ENCODE measurements at places on chromosomes 5 and 9.
A peak's percentile ranks its signal among the peaks of the same experiment; 100 is the strongest.

DNA sequence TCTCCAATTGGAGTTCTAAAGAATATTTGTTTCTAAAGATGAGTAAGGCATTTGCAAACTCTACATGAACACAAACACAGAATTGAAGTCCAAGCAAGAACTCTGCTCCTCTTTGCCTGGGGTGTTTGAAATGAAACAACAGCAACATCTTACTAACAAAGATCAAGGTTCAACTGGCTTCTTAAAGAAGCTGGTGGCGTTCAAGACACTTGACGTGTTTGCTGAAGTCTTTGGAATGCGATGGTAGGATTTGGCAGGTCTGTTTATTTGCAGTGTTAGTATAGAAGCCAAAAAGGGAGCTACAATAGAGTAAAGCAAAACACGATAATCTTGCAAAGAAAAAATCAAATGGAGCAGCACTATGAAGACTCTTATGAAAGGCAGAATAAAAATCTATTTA lies 94.9 kb downstream of the BASP1 start:
- no peak for DNase-seq

DNA sequence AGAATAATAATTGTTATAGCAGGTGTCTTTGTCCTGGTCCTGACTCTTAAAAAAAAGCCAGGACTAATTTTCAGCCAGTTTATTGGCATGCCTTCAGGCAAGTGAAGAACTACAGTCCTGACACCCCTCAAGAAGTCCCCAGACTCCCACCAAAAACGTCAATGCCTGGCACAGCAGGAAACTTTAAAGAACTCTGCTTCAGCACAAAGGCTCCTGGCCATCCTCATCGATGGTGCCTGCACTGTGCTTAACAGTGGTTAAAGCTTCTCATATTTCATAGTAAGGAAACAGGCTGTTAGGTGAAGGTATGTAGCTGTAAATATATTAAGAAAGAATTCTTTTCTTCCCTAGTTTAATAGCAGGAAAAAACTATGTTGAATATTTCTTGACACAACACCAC lies 280.1 kb upstream of the PUM3 start:
- no peak for DNase-seq

- no peak for DNase-seq
Observed at GRCh38 chr5:110297152-110297670, 429.3 kb downstream of the TMEM232 start.

DNA sequence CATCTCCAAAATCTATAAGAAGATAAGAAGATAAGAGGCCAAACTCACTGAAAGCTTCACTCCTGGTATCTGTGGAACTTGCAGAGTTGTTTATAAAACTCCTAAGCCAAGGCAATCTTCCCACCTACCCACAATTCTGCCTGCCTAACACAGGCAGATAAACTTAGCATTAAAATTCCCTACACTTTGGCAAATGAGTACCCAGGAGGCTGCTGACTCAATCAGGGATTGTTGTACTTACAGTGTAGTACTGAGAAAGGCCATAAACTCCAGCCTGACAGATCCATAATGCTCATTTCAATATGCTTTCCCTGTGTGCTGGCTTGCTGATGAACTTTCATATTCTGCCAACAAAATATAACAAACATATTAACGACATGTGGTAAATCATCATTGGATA lies 725.2 kb downstream of the BRINP1 start:
- no peak for DNase-seq

DNA sequence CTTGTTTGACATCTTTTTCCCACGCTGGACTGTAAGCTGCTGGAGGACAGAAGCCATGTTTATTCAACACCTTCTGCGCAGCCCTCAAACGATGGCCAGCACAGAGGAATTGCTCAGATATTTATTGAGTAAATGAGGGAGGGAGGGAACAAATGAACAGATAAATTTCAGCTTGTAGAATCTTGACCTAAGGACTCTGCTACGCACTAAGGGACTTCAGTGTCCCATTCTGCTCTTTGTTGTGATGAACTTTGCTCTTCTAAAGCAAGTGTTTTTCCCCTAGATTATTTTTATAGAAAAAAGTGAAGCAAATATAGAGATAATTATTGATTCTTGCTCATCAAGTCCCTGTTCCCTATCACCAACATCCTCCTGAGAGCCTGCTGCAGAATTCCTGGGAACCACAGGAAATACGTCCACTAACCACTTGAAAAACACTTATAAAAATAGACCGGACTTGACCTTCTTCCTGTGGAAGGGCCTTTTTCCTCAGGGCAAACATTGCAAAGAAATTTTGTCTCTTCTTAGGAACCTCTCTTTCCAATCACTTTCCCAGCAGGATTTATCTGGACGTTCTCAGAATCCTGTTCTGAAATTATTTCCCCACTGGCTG lies 54.9 kb downstream of the FGF1 start:
- DNase-seq = peak; percentile 58

- DNase-seq = no peak
Observed at GRCh38 chr5:10441992-10442435, 335 bp downstream of the ROPN1L start.

DNA sequence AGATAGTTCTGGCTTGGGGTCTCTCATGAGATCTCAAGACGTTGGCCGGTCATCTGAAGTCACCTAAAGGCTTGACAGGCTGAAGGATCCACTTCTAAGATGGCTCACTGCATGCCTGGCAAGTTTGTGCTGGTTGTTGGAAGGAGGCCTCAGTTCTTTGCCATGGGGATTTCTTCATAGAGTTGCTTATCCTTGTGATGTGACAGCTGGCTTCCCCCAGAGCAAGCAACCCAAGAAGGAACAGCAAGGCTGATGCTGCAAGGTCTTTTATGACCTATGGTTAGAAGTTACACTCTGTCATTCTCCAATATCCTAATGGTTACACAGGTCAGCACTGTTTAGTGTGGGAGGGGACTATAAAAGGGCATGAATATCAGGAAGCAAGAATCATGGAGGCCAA lies 20.7 kb upstream of the GRPEL2 start:
- DNase-seq = no peak
